ENCODE measurements at places on chromosomes 5 and 9. TPM values are rescaled to one million over a fixed set of nuclear protein-coding genes. Genes with fewer than 3 reads are reported as not detected.

DNA sequence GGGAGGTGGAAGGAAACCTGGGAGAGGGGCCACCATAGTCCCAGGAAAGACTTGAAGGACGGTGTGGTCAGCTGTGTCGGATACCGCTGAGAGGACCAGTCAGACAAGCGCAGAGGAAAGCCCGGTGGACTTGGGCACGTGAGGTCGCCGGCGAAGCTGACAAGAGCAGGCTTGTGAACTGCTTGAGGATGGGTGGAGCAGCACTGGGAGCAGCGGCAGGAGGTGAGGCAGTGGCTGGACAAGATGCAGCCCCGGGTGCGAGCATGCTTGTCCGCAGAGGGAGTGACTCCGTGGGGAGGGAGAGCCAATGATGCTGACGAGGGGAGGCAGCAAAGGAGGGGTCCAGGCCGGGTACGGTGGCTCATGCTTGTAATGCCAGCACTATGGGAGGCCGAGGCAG is 18.3 kb upstream of the CD74 start:
- peaks cover 2% of the 10 kb centered on the region for H3K4me1 ChIP-seq
- no peaks in the 10 kb centered on the region for H3K36me3 ChIP-seq
- H3K27ac ChIP-seq = no peak overlapping the region
- no peak for DNase-seq
- H3K4me3 ChIP-seq = no peak overlapping the region

- H3K27ac ChIP-seq = no peak overlapping the region
- no peaks in the 10 kb centered on the region for H3K36me3 ChIP-seq
- DNase-seq = no peak
- no peaks in the 10 kb centered on the region for H3K4me1 ChIP-seq
- H3K27me3 ChIP-seq = no peaks in the 10 kb centered on the region
- no peak overlapping the region for H3K4me3 ChIP-seq
Observed at GRCh38 chr9:117073539-117074341, 341.1 kb downstream of the ASTN2 start.

GRCh38 chr9:112115970-112116753 is 58.9 kb downstream of the SUSD1 start:
- H3K36me3 ChIP-seq = no peaks in the 10 kb centered on the region
- H3K4me3 ChIP-seq = no peak overlapping the region

SPRY4 gene
- total RNA-seq = 5.3 TPM

LCNL1 gene
- 0.25 TPM for total RNA-seq

GFI1B gene
- total RNA-seq = not detected
